ENCODE measurements at places on chromosomes 6 and 20.

DNA sequence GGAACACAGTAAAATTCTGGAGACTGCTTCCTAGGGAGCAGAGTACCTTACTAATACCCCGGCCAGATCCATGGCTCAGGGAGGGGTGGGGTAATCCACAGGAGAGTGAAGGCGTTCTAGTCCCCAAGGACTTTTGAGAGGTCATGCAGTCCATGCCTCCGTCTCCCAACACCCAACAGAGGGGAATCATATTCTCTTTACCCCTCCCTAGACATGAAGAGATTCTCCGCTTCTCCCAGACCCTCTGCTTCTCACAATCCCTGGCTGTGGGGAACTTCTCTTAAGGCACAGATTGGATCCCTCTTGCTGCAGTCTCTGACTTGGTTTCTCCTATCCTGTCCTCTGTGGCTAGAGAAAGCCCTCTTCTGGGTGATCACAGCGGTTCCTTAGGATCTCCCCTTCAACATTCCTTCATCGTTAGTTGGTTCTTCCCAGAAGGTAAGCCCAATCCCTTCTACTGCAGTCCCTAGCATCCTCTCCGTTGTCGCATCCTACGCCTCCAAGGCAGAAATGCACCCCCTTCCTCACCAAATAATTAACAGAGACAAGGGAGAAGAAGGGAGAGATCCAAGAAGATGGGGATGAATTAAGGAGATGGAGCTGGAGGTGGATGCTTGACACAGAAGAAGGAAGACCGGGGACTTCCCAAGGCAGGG lies 562 bp downstream of the GGT7 start:
- DNase-seq, result no peak

- DNase-seq, result no peak
Observed at GRCh38 chr20:35344354-35344837, 52.2 kb upstream of the FAM83C start.

DNA sequence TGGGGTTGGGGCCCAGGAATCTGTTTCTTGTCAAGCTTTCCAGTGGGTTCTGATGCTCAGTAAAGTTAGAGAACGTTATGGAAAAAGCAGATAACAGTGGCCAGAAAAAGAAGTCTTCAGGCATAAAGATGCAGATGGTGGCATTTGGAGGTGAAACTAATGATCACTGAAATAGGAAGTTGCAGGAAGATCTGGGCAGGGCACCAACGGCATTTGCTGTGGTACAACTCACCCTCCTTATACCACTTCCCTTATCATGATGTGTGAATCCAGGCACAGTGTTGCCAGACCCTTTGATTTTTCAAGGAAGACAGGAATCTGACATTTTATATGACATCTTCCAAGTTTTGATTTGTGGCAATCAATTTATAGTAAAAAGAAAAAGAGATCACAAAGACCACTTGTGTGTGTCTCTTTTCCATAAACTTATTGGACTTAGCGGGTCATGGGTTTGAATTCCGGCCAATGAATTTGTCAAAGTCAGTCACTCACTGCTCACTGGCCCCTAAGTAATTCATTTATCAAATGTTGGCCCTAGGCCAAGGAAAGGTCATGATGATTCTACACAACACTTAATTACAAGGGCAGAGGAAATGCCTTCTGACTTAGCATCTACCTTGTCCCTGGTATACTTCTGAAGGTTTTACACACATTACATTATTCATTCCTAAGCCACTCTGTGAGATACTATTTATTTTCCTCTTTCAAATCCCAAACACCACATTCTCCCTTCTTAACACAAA lies 37.6 kb downstream of the LAMP5 start:
- DNase-seq, result no peak

DNA sequence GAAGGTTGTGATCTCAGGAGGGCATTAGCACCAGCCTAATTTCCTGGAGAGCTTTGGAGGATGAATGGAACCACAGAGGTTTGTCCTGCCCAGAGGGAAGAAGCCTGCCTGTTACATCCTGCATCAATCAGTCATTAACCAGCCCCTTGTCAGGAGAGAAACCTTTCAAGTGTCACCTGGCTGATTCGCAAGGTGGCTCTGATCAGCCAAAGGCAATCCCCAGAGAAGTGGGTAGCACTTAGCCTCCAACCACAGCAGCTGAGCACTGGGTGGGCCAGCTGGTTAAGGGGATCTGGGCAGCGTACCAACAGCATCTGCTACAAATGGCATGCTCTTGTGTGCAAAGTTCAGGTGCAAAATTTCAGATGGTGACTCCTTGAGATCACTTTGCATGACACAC lies 26.9 kb downstream of the ANKEF1 start:
- no peak for DNase-seq

- no peak for DNase-seq
Observed at GRCh38 chr6:9830808-9831207, 584.1 kb downstream of the TFAP2A start.

Measured in T follicular helper cell (primary cell).